D721Med (cell line): ENCODE measurements at places on chromosomes 13 and 19.

- DNase-seq: no peak
Measured at GRCh38 chr19:13160557-13160956, 10.3 kb downstream of the IER2 start.

DNA sequence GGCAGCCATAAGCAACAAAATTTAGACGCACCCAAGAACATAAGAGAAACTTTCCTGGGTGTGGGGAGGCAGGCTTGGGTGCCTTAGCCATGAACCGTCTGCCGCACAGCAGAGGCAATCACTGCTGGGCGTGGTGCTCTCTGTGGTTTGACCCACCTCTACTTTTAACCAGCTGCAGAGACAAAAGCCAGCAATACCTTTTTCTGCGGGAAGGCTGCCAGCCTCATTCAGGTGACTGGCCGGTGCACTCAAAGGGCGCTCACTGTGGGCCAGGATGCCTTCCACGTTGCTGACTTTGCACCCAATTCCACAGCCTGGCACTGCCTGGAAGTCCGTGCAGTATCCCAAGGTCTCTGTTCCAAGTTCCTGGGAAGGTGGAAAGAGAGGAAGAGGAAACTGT is 69.1 kb downstream of the ATP7B start:
- no peak for DNase-seq

DNA sequence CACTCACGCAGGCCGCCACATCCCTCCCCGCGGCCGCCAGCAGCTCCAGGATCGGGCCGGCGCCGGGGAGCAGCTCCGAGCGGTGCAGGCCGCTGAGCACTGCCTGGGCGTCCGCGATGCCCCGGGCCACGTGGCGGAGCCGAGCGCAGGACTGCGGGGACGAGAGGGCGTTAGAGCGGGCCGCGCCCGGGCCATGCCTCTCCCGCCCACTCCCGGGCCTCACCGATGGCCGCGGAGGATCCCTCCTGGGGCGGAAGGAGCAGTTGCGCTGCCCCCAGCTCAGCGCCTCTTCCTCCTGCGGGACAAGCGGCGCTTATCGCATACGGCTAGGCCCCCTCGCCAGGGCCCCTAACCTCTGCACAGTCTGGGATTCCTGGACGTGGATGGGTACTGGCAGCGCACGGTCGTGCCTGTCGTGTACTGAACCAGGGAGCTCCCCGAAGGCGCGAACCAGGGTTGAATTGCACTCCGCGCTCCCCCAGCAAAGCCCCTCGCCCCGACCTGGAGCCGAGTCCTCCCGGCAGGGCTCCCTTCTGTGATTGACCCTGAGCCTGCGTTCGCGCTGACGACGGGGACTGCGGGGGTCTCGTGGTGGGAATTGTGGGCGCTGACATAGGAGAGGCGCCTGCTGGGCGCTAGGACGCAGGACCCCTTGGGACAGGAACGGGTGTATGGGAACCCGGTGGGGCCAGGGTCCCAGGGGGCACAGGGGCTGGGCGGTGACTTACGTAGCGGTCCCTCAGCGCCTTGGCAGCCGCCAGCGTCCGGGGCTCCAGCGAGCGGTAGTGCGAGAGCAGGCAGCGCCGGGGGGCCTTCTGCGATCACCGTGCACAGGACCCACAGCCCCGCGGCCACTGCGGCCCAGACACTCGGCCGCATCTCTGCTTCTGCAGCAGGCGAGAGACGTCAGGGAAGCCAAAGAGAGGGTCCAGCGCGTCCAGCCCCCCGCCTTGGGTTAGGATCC is 673 bp downstream of the IFNL4 start:
- no peak for DNase-seq

- no peak for DNase-seq
Measured at GRCh38 chr19:1907563-1908363, 2.6 kb downstream of the ADAT3 start.

DNA sequence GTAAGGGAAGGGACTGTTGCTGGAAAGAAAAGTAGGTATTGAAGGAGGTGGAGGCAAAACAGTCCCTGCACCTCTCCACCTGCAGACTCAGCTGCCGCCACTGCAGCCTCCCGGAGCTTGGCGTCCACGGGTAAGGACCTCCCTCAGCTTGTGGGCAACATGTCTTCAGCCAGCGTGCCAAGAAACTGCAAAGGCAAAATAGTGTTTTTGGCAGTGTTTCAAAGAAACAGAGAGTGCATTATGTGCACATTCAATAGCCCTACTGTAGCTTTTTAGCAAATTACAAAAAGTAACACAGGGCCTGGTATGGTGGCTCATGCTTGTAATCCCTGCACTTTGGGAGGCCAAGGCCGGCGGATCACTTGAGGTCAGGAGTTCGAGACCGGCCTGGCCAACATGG is 57.4 kb downstream of the ATP11A start:
- no peak for DNase-seq

- DNase-seq: no peak
Measured at GRCh38 chr13:51292000-51292565, 47.4 kb upstream of the SERPINE3 start.

DNA sequence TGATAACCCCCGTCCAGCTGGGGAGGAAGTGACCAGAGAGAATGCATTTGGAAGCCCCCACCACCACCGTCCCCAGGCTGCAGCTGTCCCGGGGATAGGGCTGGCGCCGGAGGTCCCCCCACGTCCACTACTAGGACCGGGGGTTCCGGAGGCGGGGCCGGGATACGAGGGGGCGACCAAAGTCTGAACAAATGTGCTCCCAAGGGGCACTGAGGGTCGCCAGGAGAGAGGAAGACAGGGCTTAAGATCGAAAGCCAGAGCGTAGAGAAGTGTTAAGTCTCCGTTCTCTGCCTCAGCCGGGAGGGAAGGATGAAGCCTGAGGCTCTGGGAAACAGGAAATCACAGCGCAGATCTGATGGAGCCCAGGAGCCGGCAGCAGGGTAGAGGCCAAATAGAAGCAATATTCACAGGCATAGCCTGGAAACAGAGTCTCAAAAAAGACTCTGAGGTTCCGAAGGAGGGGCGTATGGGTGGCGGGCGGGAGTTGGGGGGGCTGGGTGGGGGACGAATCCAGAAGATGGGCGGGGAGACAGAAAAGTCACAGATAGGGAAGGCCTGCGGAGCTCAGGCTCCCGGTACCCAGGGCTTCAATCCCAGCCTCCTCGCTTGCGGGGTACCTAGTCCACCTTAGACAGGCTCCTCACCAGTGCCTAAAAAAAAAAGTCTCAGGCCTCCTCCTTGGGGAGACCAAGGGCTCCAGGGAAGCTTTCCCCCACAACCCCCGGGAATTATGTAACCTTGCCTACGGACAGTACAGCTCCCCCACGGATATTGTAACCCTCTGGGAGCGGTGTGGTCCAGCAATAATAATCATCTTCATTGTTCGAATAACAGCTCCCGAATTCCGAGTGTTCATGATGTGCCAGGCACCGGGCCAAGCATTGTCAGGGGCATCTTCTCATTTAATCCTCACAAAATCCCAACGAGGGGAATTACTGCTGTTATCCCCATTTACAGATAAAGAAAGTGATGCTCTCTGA is 1.1 kb upstream of the ERF start:
- no peak for DNase-seq

DNA sequence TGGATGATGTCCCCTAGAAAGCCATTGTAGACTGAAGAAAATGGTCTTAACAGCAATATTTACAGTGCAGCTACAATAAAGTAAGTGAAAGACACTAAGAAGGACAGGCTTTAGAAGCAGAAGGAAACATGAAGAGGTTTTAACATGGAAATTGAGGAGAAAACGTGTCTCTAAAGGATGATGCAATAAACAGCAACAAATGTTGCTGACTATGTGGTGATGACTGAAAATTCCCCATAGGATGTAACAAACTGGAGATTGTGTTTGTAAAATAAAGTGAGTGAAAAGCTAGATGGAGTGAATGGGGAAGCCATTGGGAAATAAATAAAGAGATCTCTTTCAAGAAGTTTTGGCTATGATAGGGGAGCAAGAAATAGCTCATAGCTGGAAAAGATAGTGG is 186.7 kb upstream of the IPO5 start:
- DNase-seq: no peak

DNA sequence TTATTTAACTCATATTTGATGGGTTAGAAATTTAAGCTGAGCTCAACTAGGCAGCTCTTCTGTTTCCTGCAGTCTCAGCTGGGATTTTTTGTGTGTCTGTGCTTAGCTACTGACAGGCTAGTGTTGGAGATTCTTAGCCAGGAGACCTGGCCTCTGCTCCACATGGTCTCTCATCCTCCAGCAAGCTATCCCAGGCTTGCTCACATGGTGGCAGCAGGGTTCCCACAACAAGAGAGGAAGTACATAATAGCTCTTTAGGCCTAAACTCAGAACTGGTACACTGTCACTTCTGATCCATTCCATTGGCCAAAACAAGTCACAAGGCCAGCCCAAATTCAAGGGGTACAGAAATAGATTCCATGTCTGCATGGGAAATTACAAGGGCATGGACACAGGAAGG is 406.2 kb downstream of the SUCLA2 start:
- DNase-seq: no peak

GRCh38 chr13:40993987-40994386 is 25.1 kb downstream of the ELF1 start:
- no peak for DNase-seq

DNA sequence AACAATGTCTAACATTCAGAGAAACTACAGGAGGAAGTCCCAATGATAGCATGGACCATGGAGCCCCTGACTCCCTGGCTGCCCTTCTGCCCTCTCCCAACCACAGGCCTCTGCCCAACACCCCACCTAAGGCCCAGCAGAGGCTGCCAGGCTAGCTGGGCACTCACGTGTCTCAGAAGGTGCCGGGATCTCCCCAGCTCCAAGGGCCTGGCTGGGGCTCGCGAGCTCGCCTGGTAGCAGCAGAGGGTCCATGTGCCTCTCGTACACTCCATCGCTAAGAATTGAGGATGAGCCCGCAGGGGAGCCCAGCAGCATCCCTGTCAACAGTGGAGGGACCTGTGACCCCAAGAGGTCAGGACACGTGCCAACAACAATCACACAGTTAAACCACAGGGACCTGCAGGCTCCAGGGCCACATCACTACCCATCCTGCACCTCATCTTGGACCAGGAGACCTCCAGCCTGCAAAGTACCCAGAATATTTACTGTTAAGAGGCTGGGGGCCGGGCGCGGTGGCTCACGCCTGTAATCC is 9.4 kb downstream of the ZSCAN18 start:
- no peak for DNase-seq

GRCh38 chr19:34734537-34735103 is 577 bp downstream of the ZNF181 start:
- no peak for DNase-seq
